ENCODE measurements at places on chromosomes 3 and 15.

GRCh38 chr3:180284331-180285110 lies 247.8 kb upstream of the PEX5L start:
- no peak for DNase-seq

DNA sequence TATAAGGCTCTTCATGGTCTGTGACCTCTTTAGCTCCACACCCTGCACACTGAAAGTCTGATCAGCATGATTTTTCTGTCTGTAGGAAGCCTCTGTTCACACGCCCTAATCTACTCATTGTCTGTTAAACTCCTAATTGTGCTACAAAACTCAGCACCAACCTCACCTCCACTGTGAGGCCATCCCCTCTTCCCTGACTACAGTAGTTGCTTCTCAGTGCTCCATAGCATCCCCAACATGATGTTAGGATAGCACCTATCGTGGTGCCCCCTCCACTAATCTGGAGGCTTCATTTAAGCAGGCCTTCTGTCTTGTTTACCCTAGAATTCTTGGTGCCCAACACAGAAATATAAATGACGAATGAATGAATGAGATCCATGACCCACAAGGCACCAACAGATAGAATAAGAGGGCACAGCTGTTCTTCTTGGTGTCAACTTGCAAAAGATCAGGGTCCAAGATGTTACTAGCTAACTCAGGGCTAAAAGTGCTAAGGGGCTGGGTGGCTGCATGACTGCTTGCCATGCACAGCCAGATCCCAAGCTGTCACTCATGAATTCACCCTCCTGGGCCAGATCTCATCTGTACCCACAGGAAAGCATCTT lies 55.2 kb upstream of the HEG1 start:
- DNase-seq: no peak

DNA sequence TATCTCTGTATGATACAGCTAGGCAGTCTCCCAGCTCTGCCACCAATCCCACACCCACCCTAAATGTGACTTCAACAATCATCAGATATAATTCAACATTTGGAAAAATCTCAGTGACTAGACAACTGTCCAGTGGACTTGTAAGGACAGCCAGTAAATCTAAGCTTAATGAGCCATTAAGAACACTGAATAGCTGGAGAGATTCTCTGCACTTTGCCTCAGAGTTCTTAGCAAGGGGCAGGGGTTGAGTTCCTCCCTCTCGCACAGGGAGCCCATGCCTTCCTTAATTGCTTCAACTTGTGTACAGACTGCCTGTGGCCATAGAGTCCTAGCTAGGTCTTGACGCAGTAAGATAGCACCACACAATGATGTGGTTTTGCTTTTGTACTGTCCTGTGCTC lies 15.6 kb downstream of the MEX3B start:
- DNase-seq: no peak

DNA sequence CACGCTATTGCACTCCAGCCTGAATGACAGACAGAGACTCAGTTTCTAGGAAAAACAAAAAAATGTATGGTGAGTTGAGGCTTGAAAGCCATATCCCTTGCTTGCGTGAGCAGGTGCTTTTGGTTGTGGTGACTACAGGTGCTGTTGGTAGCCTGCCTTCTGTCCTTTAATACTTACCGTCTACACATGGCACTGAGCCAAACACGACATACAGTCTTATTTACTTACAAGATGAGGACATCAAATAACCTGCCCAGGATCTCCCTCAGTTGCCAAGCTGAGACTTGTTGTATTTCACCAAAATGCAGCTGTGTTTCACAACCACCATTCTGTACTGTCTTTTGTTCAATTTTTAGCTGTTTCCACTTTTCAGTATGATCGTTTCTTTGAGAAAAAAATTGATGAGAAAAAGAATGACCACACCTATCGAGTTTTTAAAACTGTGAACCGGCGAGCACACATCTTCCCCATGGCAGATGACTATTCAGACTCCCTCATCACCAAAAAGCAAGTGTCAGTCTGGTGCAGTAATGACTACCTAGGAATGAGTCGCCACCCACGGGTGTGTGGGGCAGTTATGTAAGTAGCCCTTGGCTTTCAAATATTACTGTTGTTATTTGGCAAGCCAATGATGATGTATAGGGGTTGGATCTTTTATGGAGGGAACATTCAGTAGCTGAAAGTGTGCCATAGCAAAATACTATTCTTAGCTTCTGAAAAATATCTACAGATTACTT lies 6.5 kb downstream of the ALAS1 start:
- no peak for DNase-seq

DNA sequence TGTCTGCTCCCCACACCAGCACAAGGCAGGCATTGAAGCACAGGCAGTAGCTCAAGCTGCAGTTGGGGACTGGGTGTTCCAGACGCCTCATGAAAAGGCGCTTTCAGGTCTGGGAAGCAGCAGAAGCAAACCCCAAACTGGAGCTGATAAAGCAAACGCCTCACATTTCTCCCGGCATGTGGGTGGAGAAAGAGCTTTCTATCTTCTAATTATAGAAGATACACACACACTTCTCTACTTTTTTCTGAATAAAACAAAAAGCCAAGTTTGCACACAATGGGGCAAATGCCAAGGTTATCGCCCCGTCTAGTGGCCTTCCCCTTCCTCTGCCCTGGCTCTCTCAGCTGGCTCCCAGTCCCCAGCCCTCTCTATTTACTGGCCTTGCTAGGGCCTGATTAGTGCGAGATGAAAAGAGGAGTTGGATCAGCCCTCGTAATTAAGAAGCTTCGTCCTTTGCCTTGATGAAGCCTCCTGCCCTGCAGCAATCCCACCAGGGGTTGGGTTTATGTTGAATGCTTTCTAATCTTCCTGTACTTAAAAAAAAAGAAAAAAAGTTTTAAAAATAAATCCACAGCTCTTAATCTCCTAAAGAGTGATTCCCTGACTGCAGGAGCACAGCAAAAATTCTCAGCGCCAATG lies 120.2 kb downstream of the MEGF11 start:
- peak; percentile 46 for DNase-seq

DNA sequence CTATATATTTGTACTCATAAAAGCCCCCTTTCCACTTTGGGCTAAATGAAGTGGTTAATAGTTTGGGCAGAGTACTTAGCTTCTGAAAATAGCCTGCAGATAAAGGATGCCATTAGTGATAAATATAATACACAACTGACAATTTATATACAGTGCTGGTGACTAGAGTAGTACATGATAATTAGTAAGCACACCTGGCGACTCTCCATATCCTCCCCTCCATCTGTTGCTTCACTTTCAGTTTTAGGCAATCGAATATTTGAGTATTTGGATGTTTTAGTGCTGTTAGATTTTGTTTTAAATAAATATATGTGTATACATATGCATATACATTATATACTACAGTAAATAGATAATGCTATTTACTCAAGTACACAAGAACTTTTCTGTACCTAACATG lies 35.9 kb upstream of the CHMP2B start:
- no peak for DNase-seq

- no peak for DNase-seq
Observed at GRCh38 chr3:197882586-197882985, 67.4 kb upstream of the RPL35A start.

DNA sequence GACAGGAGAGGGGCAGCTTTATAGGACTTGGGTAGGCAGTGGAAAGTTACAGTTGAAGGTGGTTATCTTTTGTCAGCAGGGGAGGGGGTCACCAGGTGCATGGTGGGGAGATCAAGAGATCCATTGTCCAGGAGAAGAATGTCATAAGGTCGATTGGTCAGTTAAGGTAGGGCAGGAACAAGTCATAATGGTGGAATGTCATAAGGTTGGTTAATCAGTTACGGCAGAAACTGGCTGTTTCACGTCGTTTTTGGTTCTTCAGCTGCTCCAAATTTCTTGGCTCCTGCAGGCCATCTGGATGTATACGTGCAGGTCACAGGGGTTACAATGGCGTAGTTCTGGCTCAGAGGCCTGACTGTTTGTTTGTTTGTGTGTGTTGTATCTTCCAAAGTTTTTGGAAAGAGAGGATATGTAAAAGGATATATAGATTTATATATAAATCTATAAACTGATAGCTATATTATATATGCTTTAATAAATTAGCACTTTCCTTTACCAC lies 565.1 kb downstream of the ZNF385D start:
- no peak for DNase-seq

DNA sequence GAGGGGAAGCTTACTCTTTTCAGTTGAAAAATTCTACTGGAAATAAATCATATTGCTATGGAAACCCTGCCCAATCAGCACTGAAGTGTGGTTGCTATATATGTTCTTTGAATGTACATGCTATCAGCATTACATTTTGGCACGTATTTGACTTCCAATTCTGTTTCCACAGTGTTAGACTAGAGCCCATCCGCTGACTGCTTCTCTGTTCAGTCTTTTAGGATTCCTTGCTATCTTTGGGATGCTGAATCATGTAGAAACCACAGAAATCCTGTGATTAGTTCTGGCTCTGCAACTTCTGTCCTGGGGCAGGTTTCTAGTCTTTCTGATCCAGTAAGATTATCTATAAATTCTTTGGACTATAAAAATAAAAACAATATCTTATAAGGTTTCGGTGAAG lies 128.2 kb upstream of the SLC7A14 start:
- no peak for DNase-seq

- no peak for DNase-seq
Observed at GRCh38 chr15:63999177-63999576, 47.1 kb downstream of the DAPK2 start.

GRCh38 chr3:2099028-2099671 lies 484 bp downstream of the CNTN4 start:
- peak; percentile 59 for DNase-seq

GRCh38 chr3:155598671-155599070 lies 146.2 kb downstream of the PLCH1 start:
- no peak for DNase-seq

GRCh38 chr3:169777822-169778221 lies 4.6 kb downstream of the MYNN start:
- no peak for DNase-seq

DNA sequence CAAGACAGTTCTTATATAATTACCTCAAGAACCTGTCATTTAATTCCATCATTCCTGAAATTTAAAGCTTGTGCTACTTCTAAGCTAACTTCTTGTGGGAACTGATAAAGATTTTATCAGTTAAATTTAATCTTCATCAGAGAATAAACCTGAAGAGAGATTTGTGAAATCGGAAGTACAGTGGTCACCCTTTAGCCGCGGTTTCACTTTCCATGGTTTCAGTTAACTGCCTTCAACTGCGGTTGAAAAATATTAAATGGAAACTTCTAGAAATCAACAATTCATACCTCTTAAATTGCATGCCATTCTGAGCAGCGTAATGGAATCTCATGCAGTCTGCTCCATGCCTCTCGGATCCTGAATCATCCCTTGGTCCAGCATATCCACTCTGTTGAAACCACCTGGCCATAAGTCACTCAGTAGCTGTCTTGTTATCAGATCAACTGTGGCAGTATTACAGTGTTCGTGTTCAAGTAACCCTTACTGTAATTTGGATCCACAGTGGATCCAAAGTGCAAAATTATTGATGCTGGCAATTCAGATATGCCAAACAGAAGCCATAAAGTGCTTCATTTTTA lies 626.1 kb downstream of the CADM2 start:
- no peak for DNase-seq

DNA sequence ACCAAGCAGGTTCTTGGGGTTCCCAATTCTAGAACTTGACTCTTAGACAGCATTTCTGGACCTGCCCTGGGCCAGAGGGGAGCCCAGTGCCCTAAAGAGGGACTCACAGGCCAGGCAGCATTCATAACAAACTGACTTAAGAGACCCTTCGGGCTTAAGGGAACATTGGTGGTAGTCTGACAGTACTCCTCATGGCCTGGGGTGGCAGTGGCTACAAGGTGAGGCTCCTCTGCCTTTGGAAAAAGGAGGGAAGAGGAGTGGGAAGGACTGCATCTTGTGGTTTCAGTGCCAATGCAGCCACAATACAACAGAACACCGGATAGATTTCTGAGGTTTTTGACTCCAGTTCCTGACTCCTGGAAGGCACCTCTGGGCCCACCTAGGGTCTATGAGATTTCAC lies 172.2 kb upstream of the STRIT1 start:
- no peak for DNase-seq

- DNase-seq: no peak
Observed at GRCh38 chr3:65080432-65080831, 392.6 kb upstream of the ADAMTS9 start.

- no peak for DNase-seq
Observed at GRCh38 chr15:80549654-80550053, 145.5 kb upstream of the ABHD17C start.

DNA sequence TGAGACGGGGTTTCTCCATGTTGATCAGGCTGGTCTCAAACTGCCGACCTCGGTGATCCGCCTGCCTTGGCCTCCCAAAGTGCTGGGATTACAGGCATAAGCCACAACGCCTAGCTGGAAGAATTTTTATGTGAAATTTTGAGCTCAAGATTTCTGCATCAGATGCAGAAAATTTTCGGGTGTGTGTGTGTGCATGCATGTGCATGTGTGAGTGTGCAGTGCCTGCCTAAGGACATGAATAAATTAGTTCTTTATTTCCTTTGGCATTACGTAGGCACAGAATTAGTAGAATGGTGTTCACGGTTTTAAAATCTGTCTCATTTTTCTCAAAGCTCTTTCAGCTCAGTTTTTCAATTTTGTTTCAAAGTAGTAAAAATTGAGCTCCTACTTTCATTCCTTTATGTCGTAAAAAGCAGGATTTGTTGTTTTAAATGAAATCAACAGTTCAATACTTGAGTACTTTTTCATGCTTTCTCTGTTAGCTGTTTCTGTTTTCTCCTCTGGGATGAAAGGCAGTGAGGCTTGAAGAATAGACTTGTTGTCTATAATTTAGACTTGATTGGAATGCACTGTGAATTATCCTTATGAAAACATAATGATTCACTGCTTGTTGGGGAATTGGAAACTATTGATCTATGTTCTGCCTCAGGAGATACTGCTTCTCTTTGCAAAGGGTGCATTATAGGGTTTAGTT lies 23.3 kb upstream of the RAB11A start:
- no peak for DNase-seq

All from anterior cingulate cortex (tissue), 58 donors.